ENCODE measurements at places on chromosomes 1 and 21.

- DNase-seq: no peak
Observed at GRCh38 chr1:182602935-182603645, 1.1 kb downstream of the RGS16 start.

DNA sequence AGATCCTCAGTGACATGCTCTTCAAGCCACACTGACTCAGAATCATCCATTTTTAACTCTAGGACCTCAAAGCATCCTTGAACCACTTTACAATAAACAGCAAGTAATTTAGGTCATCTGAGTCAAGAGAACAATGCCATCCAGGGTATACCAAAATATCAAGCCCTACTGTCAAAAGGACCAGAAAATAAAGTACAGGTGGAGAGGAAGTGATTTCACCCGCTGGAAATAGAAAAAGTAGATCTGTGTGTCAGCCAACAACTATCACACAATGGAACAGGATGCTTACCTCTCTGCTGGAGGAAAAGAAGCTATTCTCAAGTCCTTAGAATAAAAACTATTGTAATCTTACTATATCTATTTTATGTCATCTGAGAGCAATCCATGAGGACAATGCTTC is 37.0 kb downstream of the RERE start:
- DNase-seq: no peak

DNA sequence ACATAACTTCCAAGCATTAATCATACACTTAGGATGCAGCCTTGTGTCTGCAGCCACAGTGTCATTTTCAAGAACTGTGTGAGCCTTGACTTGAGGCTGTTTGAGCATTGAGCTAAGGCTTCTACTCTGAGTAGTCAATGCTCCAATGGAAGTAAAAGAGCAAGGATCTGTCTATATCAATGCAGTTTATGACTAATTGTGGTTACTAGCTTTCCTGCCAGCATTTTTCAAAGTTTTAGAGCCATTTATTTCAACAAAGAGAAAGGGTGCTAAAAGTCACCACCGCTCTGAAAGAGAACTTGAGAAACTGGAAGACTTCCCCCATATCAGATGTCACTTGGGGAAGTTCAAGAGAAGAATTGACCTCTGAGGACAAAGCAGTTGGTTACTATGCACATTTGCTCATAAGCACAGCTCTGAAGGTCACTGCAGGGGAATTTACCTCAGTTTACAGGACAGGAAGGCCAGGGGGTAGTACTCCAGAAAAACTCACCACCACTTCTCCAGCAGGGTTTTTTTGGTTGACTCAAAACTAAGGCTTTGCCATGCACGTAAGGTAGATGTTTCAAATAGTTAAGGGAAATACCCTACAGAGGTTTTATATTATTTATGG is 24.5 kb upstream of the RGS1 start:
- peak; percentile 86 for DNase-seq

DNA sequence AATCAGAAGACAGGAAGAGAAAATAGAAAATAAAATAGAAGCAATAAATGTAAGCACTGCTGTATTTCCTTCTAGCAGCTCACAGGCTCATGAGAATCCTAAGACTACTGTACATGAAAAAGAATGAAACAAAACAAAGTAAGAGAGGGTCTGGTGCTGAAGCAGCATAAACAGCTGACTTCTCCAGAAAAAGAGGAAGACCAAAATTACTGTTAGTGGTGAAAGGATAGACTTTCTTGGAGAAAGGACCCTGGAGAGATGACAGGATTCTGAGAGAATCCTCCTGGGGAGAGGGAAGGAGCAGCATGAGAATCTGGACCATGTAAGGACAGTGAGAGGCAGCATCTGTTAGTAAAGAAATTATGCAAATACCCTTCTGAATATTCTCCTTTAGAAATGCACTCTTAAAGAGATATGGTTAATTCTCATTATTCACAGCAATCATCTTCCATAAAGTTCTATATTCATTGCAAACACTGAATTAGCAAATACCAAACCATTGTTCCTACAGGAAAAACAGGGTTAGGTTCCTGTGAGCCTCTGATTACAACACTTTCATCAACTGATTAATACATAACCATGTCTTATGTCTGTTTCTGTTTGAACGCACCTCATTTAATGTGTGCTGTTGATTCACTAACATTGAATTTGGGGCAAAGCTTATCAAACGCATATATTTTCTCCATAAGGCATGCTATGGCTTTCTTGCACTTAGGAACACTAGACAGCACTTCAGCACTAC is 17.0 kb downstream of the SLC25A24 start:
- no peak for DNase-seq

DNA sequence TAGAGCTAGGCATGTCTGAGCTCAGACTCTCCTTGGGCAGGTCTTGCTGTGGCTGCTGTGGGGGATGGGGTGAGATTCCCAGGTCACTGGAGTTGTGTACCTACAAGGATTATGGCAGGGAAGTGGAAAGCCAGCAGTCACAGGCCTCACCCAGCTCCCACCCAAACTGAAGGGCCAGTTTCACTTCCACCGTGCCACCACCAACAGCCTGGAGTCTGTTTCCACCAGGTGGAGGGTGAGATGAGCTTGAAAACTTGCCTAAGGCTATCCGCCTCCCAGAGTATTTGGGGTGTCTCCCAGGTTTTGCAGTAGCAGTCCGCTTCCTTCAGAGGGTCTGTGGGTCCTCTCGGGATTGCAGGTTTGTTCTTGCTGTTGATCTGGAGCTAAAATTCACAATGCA is 327.7 kb downstream of the PTPRC start:
- DNase-seq: no peak

- no peak for DNase-seq
Observed at GRCh38 chr21:39318091-39318959, 4.9 kb upstream of the BRWD1 start.

DNA sequence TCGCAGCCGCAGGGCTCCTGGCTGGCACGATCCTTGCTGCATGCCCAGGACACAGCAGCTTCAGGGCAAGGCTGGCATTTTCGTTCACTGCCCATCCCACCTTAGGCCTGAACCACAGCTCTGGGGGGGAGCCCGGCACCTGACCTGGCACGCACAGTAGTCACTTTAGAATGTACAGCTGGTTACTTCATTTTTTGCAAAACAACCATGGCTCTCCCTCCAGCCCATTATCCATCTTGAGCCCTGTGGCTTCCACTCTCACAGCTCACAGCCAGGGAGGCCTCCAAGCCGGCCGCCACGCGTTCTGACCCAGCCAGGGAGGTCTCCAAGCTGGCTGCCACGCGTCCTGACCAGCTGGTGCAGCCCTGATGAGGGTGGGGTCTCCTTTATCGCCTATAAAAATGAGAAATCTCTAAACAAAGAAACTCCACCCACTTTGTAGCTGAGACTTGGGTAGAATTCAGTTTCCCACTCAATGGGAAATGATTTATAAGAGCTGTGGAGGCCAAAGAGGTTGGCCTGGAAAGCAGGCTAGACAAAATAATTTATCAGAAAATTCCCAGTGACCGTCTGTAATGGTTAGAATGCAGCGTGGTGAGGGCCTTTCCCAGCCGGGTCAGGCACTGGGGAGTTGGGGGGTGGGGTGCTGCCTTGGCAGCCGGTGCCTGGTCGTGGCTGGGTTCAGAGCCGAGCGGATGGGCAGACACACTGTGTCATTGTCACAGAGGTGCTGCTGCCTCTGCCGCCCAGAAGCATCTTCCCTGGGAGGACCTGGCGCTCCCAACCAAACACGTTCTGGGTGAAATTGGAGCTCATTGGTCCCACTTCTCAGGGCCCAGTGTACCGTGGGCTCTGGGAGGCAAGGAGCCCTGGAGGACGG is 54.6 kb upstream of the ACTRT2 start:
- no peak for DNase-seq

- DNase-seq: no peak
Observed at GRCh38 chr1:210905944-210906453, 227.9 kb downstream of the KCNH1 start.

- no peak for DNase-seq
Observed at GRCh38 chr1:196152086-196152485, 456.2 kb downstream of the KCNT2 start.

DNA sequence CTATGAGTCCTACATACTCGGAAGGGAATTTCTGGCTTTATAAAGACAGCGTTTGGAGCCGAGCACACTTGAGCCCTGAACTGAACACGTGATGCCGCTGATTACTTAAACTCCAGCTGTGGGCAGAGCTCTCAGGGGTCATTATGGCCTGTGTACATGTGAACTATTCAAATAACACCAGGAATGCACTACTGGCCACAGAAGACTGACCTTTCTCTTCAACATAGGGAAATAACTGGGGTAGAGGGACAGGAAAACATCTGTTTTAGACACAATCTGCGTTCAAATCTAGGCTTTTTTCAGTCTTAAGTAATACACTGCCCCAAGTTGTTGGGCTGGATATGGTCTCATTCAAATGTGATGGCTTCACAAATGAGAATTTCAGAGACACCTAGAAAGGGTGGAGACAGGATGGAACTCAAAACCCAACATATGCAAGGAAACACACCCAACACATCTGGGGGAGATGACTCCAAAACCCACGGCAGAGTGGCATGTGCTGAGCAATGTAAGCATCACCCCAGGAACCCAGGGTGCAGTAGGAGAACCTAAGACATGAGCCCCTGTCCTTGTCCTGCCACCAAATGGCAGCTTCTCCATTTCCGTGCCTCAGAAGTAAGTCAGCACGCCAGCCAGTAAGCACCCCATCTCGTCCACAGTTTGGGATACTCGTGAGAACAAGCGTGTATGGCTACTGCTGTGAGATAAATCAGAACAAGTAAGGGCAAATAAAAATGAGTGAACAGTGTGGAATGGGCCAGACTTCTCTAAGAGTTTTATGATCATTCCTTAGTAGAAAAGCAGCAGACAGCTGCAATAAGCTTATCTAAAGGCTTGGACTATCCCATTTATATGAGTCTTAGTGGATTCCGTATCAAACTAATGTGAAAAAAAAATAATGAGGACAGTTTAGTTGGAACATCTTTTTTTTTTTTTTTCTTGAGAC is 24.9 kb downstream of the NID1 start:
- DNase-seq: no peak

- no peak for DNase-seq
Observed at GRCh38 chr1:117540532-117540931, 65.3 kb upstream of the TENT5C start.

DNA sequence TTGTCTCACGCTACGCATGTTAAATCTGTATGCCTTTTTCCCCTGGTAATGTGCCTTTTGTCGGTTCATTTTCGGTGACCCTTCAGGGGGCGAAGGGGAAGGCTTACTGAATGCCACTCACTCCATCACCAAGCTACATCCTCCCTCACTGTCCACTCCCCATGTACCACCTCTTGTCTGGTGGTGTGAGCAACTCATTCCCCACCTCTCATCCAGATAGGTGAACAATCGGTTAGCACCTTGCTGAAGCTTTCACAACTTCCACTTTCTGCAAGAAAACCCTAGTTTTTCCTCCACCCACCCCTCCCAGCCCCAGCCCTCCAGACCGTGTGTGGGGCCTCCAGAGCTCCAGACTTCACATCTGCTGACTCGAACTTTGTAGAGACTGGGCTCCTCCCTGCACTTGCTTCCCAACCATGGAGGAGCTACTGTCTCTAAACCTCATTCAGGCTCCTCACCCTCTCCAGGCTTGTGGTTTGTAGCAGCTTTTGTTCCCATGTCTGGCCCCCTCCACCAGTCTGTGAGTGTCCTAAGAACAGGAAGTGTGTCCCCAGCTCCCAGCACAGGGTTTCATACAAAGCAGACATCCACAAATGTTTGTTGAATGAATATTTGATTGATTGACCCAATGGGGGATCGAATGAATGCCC is 48.4 kb upstream of the RUNX3 start:
- DNase-seq: no peak

GRCh38 chr1:14974361-14974760 is 179.2 kb upstream of the TMEM51 start:
- no peak for DNase-seq

DNA sequence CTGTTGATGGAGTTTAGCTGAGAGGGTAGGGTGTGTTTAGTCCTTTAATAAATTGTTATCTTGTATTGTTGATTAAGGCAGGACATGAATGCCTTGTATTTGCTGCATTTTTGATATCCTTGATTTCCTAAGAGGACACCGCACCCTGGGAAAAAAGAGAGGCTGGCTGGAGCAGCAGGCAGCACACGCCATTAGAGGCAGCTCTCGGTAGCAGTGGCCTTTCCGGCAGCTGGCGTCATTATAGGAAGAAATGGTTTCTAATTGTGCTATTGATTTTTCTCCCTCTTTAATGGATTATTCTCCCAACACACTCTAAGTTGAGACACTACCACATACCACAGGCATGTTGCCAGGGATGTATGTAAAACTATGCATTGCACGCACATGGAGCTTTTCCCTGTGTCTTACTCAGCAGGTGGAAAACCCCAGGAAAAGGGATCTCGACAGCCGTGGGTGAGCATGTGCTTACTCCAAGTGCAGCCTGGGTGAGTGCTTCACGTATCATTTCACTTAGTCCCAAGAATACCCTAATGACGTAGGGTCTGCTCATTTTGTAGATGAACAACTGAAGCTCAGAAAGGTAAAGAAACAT is 440.4 kb upstream of the RUNX1 start:
- DNase-seq: no peak

DNA sequence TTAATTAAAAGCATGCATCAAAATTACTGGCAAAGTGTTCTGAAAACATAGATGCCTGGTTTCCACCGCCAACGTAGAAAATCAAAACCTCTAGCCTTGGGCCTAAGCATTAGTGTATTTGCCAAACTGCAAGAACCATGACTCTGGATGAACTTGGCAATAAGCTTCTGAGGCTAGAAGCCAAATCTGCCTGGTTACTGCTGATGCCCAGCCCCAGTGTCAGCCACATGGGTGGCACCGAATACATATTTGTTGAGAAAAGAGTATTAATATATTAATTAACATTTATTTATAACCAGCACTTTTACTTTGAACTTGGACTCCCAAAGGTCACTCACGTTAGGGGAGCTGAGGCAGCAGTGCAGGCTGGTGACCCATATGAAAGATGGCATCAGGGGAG is 140.6 kb upstream of the HMGB4 start:
- no peak for DNase-seq

DNA sequence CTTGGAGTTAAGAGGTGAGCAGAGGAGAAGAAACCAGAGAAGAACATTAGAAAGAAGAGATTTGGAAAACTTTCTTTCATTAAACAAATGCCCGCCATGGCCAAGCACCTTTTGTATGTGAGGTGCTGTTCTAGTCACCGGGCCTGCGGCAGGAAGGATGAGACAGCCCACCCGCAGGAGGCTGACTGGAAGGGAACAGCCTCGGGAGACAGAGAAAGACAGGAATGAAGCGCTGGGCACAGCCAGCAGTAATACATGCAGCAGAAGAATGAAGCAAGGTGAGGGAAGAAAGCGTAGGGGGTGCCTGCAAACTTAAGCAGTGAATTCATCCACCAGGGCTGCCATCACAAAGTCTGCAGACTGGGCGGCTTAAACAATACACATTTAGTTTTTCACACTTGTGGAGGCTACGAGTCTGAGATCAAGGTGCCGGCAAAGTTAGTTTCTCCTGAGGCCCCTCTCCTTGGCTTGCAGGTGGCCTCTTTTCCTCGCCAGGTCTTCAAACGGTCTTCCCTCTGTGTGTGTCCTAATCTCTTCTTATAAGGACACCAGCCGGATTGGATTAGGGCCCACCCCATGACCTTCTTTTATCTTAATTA is 188.1 kb downstream of the PSMG1 start:
- no peak for DNase-seq

GRCh38 chr1:197663162-197663953 is 111.9 kb downstream of the DENND1B start:
- DNase-seq: no peak

Data from fibroblast of skin of back (primary cell).